ENCODE measurements at places on chromosomes 1 and 21.

DNA sequence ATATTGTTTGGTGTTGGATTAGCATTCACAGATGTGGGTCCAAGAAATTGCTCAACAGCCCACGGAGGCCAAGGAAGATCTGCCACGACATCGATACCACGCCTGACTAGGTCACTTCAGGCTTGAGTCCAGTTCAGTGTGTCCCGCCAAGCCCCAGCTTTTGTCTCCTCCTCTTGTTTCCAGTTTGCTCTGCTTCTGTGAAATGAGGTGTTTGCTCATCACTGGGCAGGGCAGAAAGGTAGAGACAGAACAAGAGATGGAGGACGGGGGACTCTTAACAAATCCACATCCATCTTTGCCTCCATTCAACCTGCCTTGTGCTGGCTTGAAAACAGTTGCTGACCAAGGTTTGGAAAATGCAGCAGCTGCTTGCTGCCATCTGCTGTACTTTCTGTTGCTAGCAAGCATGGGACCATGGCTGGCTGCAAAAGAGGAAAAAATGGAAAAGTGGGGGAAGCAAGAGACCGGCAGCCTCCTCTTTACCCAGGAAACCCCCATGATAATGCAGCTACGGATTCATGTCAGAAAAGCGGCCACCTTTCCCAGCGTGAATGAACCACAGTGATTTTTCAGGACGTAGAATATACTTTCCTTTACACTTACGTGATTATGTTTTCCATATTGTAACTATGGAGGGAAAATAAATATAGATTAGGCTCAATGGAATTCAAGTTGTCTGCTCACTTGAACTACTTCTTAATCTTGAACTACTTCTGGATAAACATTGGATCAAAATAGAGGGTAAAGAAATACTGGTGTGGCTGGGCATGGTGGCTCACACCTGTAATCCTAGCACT lies 80.2 kb upstream of the GREM2 start:
- DNase-seq: no peak

DNA sequence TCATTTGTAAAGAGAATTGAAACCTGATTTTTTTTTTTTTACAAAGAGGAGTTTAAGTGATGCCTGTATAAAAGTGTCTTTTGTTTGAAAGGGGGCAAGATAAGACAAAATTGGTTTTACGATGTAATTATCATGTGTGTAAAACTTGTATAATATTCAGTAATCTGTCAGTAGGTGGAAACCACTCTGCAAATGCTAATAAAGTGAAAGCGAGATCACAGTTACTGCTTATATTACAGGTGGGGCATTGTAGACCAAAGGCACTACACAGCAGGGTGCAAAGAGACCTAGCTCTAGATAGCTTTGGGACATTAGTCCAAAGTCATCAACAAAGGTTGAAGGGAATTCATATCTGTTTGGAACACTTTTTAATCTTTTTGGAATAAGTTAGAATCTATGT lies 174.2 kb downstream of the LHX8 start:
- DNase-seq: no peak

GRCh38 chr1:214808845-214809460 lies 206.0 kb downstream of the CENPF start:
- no peak for DNase-seq

- no peak for DNase-seq
These were observed 98.2 kb upstream of the ERG start for GRCh38 chr21:38596264-38597042.

DNA sequence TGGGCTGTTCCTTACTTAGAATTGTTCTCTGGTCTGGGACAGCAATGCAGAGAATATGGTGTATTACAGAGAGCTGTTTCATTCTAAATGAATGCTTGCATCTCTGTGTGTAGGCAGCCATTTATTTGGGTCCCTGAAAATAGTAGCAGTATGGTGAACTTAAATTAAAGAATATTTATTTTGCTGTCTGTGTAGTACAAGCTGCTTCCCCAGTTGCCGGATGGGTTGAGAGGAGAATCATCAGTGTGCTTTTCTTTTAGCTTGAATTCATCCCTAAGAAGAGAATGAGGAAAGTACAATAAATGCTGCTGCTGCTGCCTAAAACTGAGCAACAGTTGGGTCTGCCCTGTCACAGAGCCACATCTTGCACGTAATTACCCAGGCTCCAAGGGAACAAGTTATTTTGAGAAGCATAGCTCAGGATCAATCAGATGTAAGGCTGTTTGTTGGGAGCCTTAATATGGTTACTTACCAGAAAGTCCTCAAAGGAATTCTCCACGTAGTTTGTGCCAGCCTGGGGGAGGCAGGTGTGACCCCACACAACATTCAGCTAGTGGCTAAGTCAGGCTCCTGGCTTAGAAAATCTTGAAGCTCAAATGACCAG lies 16.6 kb downstream of the ACTN2 start:
- DNase-seq: no peak

DNA sequence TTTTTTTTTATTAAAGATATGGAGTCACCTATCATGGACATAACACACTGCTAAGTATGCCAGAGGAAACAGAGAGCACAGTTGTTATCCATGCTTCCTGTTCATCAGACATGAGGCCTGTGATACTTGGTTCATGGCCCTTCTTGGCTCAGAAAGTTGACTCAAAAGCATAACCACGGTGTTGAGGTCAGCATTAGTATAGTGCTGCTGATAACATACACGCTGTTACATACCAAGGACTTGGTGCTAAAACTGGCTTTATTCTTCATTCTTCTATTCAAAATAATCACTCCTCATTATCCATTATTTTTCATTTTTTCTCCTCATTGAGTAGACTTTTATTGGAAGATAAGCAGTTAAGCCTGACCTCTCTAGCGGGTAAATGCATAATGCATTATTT lies 464.1 kb downstream of the ADGRL2 start:
- DNase-seq: no peak

GRCh38 chr21:31143036-31143435 lies 104.8 kb upstream of the KRTAP19-8 start:
- no peak for DNase-seq

- no peak for DNase-seq
These were observed 38.8 kb downstream of the DTL start for GRCh38 chr1:212074313-212074712.

GRCh38 chr1:45557422-45557944 lies 6.9 kb downstream of the AKR1A1 start:
- no peak for DNase-seq

- DNase-seq: no peak
These were observed 39.9 kb upstream of the SRSF10 start for GRCh38 chr1:24020025-24020424.

- DNase-seq: no peak
These were observed 338.1 kb upstream of the SNX7 start for GRCh38 chr1:98323388-98323787.

DNA sequence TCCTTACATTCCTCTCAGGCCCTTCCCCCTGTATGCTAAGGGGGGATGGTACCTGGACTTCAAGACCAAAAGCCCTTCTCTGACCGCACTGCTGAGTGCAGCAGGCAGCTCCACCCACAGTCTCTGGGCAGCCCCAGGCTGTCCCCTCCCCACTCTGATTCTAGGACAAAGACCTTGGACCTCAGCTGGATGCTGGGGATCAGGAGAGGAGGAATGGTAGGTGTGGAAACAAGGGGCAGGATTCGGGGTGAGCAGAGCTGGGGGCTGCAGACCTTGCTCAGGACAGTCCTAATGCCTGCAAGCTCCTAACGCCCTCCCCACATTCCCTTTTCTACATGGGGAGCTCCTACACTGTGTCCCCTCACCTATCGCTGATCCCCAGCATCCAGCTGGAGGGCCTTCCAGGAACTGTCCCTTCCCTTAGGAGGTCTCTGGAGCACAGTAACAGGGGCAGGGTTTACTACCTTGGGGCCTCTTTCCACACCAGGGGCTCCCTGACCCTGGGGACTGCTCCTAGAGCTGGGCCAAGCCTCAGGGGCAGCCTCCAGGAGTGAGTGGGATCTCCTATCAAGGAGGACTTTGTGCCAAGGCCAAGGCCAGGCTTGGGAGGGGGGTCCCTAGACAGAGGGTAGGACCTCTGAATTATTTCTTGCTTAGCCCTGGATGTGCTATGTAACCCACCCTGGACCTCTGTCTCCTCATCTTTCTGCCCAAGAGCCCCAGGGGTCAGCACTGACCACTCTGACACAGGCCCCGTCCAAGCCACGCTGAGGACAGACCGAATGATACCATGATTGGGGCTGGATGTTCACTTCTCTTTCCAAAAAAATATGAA lies 5.6 kb downstream of the CLDN19 start:
- no peak for DNase-seq

DNA sequence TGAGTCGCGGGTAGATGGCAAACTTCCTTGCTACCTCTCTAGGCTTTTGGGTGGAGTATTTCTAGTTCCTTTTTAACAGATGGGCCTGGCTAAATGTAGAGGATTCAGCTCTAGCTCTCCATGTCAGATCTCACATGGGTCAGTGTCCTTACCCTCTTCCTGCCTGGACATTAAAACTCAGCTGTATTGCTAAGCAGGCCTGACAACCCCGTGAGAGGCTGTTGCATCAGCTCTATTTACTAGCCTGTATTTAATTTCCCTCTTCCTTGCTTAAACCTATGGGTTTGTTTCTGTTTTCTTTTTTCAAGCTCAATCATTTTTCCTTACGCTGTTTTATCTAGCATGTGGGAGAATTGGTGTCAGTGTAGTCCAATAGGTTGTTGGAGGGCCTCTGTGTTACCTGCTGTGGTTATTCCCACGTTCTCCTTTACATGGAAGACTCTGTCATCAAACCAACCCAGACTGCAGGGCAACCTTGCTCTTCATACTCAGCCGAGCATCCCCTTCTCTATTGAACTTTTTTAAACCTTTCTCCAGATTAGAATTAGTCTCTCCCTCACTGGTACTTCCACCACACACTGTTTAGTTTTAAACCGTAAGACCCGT lies 79.5 kb upstream of the BACH1 start:
- no peak for DNase-seq

DNA sequence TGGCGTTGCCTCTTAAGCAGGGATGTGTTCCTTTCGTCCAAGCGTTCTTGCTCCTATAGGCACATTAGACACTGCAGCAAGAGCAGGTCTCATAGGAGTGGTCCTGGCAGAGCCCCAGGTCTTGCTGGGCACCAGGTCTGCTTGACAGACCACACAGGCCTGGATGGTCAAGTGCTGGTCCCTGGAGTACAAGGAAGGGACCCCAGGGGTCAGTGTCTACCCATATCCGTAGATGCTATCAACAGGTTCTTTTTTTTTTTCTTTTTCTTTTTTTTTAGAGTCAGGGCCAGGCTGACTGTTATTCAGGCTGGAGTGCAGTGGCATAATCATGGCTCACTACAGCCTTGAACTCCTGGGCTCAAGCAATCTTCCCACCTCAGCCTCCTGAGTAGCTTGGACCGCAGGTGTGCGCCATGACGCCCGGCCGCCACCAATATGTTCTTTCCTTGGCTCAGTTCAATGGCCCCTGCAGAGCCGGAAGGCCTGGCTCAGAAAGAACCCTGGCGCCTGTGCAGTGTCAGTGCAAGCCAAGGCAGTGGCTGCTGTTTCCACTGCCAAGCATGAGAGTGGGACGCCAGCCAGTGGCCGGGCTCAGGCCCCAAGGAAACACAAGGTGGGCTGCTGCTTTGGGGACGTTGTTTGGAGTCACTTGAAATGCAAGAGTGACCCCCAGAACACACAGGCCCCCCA lies 10.0 kb upstream of the TNFRSF8 start:
- no peak for DNase-seq

DNA sequence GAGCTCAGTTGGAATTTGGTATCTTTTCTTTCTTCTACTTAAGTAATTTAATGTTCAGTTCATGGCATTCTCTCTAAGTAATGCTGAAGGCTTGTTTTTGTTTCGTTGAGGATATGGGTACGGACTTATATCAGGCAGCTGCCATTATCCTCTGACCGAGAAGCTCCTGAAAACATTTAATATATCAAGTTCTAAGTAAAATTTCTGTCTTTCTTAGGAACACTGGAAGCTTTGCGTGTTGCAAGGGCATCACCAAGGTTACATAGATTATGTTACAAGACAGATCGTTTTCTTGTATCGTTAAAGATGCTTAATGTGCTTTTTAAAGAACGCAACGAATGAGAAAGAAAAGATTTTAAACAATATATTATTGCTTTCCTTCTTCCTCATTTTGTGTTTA lies 1.0 kb upstream of the GALNT2 start:
- no peak for DNase-seq

- no peak for DNase-seq
These were observed 34.1 kb downstream of the OR2G3 start for GRCh38 chr1:247639381-247639981.

DNA sequence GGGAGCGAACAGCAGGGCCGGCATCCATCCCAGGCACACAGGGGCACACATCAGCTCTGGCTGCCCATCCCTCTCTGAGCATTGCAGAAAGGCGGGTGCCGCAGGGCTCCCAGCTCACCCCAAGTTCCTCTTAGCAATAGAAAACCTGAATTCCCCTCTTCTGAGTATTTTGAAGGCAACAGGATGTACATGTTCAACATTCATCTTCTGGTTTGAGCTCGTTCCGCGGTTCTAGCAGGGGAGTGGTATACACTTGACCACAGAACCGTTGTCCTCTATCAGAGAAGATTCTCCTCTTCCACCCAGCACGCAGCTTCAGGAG lies 23.6 kb downstream of the ACTA1 start:
- no peak for DNase-seq

GRCh38 chr1:233025567-233025966 lies 75.2 kb downstream of the NTPCR start:
- no peak for DNase-seq

- no peak for DNase-seq
These were observed 9.0 kb downstream of the NSL1 start for GRCh38 chr1:212782422-212783154.

DNA sequence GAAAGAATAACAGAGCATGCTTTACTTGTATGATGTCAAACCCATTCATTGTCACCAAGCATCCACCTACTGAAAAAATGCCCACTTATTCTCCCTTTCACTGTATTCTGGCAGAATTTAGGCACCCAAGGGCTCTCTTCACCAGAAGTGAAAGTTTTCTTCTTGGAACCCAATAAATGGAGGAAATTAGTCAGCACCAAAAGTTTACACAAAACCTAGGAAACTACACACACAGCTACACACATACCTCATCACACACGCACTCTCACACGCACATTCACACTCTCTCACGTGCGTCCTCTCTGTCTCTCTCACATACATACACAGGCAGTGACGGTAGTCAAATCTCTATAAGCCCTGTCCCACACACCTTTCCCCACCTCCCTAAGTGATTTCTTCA lies 37.6 kb downstream of the MCOLN2 start:
- no peak for DNase-seq

- DNase-seq: no peak
These were observed 230.2 kb downstream of the LMO4 start for GRCh38 chr1:87558921-87559320.
